NCI-H69 (cell line): ENCODE measurements at places on chromosomes 16 and 17.
A peak's percentile ranks its signal among the peaks of the same experiment; 100 is the strongest.

DNA sequence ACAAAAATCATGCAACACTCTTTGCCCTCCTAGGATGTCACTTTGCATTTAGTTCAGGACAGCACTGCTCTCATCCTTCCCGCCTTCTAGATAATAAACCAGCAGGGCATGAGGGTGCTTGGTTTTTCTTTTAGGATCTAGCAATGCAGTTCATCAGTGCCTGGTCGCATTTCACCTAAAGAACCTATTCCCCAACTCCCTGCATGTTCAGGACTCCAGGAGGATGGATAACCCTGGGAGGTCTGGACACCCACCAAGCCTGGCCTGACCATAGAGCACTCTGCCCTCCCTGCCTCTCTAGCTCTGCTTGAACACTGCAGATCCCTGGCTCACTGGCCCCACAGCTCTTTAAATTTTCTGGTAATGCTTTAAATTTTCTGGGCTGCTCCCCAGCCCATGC, 2.6 kb downstream of the SLFN12 start:
- DNase-seq, result no peak

GRCh38 chr16:49108611-49109010, 173.0 kb downstream of the CBLN1 start:
- DNase-seq, result no peak

GRCh38 chr17:51921500-51921899, 237.0 kb downstream of the CA10 start:
- DNase-seq, result no peak

DNA sequence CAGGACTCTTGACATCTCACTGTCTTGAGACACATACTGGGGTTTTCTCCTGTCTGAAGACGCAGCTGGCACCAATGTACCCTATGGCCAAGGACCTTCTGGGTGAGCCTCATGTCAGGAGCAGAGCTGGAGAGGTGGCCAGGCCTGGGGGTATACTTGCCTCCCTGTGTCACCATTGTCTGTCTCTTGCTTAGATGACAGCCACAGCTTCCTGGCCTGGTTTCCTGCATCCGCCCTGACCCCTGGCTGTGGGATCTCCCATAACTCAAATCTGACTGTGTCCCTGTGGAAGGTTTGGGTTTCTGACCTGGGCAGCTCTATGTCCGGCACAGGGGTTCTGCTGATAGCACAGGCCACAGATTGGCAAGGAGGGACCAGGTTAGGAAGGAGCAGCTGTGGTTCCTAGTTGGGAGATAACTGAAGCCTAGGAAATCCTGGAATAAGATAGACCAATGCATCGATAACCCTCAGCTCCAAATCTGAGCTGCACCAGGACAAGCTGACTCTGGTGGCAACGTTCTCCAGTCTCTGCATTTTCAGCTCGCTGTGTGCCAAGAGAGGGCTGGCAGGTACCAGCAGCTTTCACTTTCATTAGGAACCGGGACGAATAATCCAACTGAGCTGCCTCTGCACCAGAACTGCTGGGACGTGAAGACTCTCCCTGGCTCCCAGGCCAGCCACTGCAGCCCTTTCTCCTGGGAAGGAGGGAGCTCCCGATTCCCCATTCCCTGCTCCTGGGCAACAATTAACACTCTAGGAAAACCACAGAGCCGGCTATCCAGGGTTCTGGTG, 5.0 kb downstream of the DEXI start:
- no peak for DNase-seq

DNA sequence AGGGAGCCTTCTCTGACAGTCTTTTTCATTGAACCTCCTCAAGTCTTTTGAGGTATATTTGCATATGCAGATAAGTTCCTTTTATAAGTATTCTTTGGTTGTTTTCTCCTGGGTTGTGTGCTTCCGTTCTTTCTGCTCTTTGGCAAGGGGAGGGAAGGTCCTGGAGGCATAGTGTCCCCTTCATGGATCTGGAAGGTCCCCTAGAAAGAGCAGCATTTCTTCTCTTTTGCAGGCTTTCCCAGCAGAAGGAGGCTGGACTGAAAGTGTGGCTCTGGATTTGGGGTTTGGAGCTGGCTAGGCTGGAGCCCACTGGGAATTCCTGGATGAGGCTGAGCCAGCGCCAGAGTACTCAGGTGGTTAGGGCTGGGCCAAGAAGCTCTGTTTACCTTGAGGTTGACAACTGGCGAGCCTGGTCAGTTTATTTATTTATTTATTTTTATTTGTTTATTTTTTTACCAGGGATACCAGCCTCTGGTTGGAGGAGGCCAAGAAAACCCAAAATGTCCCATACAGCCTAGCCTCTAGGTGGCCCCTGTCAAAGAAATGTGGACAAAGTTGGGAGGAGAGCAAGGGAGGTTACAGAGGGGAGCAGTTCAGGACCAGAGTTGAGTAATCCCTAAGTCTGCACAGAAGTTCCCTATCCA, 5.4 kb upstream of the TOP2A start:
- peak; percentile 58 for DNase-seq

DNA sequence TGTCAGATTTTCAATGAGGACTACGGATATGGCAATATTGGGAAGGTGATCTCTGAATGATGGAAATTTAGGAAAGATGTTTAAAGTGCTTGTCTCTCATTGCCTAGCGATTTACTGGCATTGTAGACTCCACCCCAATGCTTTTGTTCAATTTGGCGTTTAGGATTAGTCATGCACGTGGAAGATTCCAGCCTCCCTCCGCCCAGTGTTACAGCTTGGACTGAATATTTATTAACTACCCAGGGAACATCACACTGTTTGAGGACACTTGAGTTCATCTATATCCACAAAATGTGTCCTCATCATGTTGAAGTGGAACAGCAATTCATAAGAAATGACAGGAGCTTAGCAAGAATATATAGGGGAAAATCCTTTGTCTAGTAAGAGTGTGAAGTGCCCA, 738.8 kb upstream of the RBFOX1 start:
- DNase-seq, result no peak

- DNase-seq, result no peak
Observed at GRCh38 chr17:2995886-2996809, 67.3 kb downstream of the OR1D5 start.

DNA sequence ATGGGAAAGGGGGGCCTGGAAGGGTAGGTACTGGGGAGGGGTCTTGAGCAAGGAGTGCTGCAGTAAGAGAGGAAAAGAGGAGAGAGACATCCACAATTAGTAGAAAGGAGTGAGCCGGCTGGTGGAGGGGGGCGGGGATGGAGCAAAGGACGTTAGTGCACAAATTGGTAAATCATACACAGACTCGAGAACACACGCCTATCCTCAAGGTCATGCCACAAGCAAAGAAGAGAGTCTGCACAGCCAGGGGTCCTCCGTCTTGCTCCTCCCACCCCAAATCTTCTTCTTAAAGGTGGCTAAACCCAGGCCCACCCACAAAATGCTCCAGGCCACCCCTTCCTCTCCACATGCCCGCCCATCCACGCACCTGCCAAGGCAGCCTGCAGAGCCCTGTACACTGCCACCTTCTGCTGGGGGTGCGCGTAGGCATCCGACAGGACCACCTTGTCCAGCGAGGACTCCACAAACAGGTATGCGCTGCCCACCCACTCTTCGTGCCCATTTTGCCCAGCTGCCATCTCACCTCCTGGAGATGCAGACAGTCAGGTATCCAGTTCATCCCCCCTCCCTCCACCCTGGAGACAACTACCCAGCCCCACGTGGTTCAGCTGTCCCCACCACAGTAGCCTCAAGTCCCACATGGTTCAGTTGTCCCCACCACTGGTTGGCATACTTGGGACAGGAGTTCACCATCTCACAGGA, 3.4 kb downstream of the TRADD start:
- no peak for DNase-seq

DNA sequence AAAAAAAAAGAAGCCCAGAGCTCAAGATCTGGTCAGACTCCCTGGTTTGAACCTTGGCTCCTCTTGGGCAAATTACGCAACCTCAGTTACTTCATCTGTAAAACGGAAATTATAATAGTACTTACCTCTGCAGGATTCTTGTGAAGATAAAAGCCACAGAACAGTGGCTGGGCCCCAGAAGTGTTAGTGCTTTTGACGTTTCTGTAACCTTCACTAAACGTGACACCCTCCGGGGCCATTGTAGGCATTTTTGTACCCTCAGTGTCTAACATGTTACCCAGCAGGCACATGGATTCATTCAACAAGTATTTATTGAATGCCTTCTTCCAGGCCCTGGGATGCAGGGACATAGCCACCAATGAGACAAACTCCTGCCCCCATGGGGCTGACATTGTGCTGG, 58.0 kb downstream of the PITPNC1 start:
- DNase-seq, result no peak

- DNase-seq, result peak; percentile 64
Observed at GRCh38 chr16:84379008-84379708, 10.8 kb downstream of the ATP2C2 start.

DNA sequence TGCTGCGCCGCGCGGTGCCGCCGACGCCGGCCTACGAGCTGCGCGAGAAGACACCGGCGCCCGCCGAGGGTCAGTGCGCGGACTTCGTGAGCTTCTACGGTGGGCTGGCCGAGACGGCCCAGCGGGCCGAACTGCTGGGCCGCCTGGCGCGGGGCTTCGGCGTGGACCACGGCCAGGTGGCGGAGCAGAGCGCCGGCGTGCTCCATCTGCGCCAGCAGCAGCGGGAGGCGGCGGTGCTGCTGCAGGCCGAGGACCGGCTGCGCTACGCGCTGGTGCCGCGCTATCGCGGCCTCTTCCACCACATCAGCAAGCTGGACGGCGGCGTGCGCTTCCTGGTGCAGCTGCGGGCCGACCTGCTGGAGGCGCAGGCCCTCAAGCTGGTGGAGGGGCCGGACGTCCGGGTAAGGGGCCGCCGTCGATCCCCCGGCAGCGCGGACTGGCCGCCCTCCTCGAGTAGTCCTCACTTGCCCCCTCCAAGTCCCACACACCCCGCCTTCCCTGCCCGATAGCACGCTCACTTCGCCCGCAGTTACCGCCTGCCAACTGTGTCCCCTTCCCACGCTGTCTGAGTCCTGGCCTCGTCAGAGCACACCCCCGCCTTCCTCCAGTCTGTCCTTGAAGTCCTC, 470 bp downstream of the MLYCD start:
- DNase-seq, result peak; percentile 56
